Left kidney (tissue), 8 donors: ENCODE measurements at places on chromosomes 2 and 18. TPM values are rescaled to one million over a fixed set of nuclear protein-coding genes. Genes with fewer than 3 reads are reported as not detected.

DNA sequence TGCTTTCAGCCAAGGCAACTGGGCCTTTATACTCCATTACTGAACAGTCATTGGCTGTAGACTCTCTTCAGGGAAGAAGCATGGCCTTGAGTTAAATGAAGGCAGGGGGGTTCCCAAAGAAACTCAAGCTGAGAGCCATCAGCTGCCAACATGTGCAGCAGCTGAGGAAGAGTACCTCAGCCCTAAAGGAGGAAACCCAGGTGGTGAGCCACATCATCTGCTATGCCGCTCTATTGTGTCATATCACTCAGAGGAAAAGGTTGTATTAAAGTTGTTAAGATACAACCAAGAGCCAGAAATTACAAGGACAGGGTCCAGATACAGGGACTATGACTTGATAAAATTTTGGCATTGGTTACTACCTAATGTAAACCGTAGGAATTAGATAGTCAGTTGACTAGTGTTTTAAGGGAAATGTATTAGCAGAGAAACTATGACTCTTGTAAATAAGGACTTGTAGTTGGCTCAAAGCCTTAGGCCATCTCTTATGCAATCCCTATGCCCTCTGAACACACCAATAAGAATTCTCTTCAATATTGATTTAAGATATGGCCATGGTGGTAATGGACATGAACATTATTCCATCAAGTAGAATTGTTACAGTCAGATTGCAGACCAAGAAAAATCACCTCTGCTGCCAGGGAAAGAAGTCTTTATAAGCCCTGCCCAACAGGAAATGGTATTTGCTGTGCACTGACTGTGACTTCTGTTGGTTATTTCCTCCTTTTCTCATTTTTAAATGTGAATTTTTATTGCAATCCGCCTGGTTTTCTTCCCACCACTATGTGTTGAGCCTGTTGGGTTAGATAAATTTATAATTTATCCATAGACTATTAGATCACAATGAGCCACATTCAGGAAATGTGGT, 9.2 kb upstream of the LRPPRC start:
- no peak for DNase-seq

The PDE11A gene
- 9.4 TPM for polyA plus RNA-seq

- DNase-seq, result no peak
Observed at GRCh38 chr2:127326289-127326945, 32.5 kb upstream of the ERCC3 start.

- peak; percentile 26 for DNase-seq
Observed at GRCh38 chr2:174495365-174496012, 8.7 kb upstream of the GPR155 start.

GRCh38 chr2:241234066-241234790, 45.8 kb downstream of the ANO7 start:
- DNase-seq, result no peak
